A549 treated with CpdA at 1 μM for 4 hours (cell line): ENCODE measurements at places on chromosomes 3 and 15. TPM values are rescaled to one million over a fixed set of nuclear protein-coding genes. Genes with fewer than 3 reads are reported as not detected.

FAM3D gene
- total RNA-seq, result 0.10 TPM in 1 of 5 replicates, not detected in the others

LINGO1 gene
- 7.0 to 12.4 TPM (median 9.2 TPM) in 5 replicates for total RNA-seq

CHRFAM7A gene
- total RNA-seq, result 3.8 to 7.0 TPM (median 5.1 TPM) in 5 replicates

SLC28A1 gene
- total RNA-seq, result 0.02 to 0.06 TPM (median 0.05 TPM) in 3 of 5 replicates, not detected in the others

SAXO2 gene
- total RNA-seq, result 1.6 to 3.6 TPM (median 3.1 TPM) in 5 replicates

STARD5 gene
- 2.0 to 2.5 TPM (median 2.2 TPM) in 5 replicates for total RNA-seq

ATP13A4 gene
- total RNA-seq, result 0.09 TPM in 1 of 5 replicates, not detected in the others

CFAP91 gene
- total RNA-seq, result 0.21 to 0.40 TPM (median 0.34 TPM) in 3 of 5 replicates, not detected in the others

THPO gene
- total RNA-seq, result 0.03 TPM in 1 of 5 replicates, not detected in the others

RAD51 gene
- 18.5 to 23.7 TPM (median 18.7 TPM) in 5 replicates for total RNA-seq

GOLGA6L7 gene
- total RNA-seq, result not detected in 5 replicates

INAFM2 gene
- 5.2 to 6.4 TPM (median 6.1 TPM) in 5 replicates for total RNA-seq

FGF12 gene
- 0.34 to 1.0 TPM (median 0.61 TPM) in 5 replicates for total RNA-seq
